Urinary bladder (tissue), 4 donors: ENCODE measurements at places on chromosomes 4 and X.

- DNase-seq: no peak
Measured at GRCh38 chr4:37966044-37966443, 5.8 kb downstream of the PTTG2 start.

- DNase-seq: no peak
Measured at GRCh38 chr4:31291238-31291637, 571.1 kb downstream of the PCDH7 start.

GRCh38 chr4:23888421-23889319 lies 1.2 kb downstream of the PPARGC1A start:
- DNase-seq: no peak

GRCh38 chr4:6695660-6696610 lies 2.3 kb downstream of the S100P start:
- DNase-seq: no peak

- DNase-seq: no peak
Measured at GRCh38 chr4:15913631-15913970, 24.9 kb downstream of the FGFBP1 start.
